GDM1 (cell line): ENCODE measurements at places on chromosomes 5 and 9.

DNA sequence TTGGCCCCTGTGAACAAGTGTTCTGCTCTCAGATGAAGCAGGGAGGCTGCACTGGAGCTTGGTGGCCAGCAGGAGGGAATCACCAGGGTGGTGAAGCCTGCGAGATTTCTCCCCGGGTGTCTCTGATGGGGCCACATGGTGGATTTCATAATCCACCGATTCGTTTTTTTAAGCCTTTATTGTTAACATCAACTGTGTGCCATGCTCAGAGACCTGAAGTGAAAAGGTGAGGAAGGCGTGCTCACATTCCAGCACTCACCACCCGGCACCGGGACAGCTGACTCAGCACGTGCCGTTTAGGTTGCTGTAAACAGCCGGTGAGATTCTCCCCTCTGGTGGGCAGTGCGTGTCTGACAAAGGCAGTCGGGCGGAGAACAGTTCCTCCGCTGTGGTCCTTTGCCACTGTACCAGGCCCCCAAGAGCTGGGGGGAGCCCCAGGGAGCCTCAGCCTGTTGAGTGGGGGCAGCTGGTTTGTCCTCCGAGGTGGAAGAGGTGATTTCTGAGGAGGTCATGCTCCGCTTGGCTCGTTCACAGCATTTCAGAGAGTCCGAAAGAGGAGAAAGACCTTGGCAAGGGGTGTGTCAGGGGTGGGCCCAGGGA lies 12.7 kb upstream of the AHRR start:
- DNase-seq, result no peak

GRCh38 chr9:78118742-78119473 lies 87.3 kb upstream of the GNAQ start:
- peak; percentile 27 for DNase-seq

GRCh38 chr9:21479152-21479702 lies 2.9 kb downstream of the IFNE start:
- no peak for DNase-seq

DNA sequence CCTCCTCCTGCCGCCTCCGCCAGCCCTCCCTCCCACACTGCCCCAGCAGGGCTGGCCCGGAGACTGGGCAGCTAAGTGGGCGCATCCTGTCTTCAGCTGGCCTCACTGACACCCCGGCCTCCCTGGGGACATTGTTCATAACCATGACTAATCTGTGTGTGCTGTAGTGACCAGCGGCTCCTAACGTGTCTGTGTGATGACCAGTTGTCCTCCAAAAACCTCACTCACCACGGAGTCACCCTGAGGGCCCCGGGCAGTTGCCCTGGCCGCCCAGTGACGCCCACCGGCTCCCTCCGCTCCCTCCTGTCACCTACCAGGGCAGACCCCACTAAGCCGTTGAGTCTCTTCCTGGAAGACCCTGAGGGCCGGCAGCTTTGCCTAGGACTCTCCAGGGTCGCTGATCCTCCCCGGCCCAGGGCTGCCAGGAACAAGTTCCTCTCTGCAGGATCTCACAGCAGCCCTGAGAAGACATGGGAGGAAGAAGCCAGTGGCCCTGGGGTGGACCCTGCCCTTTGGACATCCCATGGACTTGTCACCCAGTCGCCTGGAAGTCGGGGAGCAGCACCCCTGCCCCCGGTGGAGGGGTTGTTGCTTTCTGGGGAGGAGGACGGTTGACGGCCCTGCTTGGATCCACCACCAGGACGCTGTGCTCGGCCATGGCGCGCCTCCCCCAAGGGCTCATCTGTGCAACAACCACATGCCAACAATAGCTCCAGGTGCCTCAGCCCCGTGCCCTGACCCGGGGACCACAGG lies 110.2 kb upstream of the LMX1B start:
- no peak for DNase-seq

GRCh38 chr5:54446379-54446732 lies 9.1 kb upstream of the HSPB3 start:
- DNase-seq, result no peak

DNA sequence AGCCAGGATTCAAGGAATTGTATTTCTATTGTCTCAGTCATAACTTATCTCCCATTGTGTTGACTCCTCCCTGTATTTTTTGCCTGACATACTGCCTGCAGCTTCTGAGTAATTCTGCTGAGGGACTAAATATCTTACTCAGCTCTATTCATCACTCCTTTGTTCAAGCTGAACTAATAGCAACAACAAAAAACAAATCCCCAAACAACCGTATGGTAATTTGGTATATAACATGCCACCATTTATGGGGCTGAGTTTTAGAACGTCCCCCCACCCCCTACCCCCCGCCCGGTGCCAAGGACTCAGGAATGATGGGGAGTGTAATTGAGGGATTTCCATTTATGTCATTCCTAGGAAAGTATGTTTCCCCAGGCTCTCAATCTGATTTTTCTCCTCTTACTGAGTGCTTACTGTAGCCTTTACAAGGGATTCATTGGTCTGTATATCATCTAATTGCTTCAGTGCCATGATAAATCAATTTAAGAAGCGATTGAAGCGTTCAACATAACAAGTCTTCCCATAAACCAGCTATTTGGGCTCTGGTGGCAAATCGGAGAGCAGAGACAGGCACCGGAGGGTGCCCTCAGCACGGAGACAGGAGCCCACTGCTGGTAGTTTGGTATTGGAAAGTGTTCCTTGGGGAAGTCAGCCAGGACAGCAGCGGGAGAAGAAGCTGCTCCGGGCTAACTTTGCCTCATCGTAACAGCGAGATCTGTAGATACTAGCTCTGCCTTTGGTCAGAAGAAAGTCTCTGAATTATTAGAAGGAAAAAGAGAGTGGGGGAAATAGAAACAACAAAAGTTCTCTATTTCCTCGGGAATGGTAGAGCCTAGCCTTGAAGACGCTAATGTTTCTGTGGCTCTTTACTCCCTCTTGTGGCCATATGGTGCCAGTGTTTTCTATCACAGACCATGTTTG lies 40.7 kb upstream of the HSD17B4 start:
- DNase-seq, result peak; percentile 67

DNA sequence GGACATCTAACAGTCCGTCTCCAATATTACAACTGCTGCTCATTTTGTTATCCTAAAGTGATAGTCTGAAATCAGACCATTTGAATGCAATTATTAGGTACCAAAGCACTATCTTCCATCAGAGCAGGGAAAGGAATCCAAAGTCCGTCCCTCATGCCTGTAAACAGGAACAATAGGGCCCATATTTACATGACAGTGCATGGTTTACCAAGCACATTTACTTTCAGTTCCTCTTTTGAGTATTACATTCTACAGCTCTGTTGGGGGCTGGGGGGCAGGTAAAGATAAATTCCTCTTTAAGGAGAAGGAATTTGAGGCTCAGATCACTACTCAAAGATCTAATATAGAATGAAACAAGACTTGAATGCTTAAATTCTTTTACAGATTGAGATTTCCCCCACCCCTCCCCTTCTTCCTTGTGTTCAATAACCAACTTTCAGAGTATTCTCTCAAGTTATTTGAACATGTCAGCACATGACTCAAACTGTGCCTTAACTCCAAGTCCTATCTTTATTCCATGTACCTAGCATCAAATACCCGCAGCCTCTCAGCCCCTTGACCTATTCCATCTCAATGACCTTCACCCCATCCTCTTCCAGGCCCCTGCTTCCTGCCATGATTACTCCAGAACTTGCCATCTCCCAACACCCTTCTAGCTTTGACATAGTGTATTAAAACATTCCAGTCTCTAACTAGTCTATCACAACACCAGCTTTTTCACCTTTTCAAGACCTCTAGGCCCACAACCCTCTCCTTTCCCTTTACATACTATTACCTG lies 71.0 kb downstream of the BRINP1 start:
- no peak for DNase-seq

GRCh38 chr9:91067306-91067860 lies 265.8 kb downstream of the SYK start:
- no peak for DNase-seq

DNA sequence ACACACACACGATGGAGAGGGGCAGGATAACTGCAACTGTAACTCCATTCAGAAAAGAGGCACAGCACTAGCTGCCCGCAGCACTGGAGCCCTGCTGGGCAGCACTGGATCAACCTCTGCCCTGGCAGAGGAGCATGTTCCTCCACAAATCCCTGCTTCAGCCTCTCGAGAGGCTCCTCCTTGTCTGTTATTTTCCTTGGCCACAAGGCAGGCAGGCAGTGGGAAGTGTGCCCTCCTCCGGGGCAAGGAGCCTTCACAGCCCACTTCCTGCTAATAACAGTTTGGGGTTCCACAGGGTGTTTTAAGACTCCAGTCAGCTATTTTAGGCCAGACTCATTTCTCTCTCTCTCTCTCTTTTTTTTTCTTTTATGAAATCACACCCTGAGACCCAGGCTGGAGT lies 11.8 kb downstream of the FXN start:
- peak; percentile 8 for DNase-seq

DNA sequence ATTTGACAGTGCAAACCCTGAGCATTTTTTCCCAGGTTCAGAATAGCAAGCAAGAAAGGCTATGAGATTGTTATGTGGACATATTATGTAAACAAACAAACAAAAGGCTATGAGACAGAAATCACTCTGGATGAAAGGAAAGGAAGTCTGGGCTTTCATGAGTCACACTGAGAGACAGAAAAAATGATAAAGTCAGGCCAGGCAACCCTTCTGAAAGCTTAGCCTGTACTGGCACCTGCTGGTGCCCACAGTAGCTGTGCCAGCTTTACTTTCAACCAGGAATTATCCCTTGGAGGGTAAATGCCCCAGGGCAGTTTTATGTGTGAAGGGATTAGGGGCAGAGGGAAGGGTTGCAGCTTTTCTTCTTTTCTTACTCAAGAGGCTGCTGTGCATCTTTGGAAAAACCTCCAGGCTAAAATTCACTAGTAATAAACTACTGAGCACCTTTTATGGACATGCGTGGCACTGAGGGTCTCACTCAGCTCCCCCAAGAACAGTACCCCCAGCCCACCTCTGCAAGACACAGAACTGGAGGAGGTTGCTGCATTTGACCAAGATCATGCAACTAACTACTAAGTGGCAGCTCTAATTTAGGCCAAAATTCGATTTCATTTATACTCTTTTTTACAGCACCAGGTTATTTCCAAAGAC lies 41.7 kb downstream of the ACTL7B start:
- DNase-seq, result no peak

- no peak for DNase-seq
Measured at GRCh38 chr9:14627513-14627912, 65.7 kb downstream of the ZDHHC21 start.

DNA sequence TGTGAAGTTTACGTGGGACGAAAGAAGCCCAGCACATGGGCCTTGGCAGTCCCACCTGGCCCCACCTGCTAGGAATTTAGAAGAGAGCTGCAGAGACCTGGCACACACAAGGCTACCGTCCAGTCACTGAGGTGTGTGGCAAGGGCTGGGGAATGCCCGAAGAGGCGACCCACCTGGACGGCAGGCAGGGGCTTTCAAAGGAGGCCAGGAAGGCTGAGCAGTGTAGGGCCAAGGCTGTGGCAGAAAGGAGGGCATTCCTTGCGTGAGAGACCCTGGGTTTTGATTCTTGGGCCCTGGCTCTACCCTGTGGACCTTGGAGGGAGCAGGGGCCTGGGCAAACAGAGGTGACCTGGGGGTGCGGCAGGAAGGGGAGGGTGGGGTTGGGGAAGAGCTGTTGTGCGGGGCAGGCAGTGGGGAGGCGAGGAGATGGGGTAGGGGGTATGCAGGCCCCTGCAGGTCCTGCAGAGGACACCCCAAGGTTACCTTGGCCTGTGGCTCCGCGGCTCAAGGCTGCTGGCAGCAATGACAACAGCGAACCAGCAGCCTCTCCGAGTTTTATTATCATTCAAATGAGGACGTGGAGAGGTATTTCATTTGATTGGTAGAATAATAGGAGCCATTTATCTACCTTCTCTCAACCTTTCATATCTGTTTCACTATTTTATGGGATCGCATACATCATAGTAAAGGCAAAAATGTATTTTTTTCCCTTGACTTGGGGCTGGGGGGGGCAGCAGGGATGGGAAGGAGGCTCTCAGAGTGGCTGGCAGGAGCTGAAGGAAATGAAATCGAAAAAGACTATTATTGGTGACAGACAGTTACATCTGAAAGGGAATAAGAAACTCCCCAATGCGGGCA lies 24.8 kb downstream of the TSPAN17 start:
- DNase-seq, result no peak

- DNase-seq, result no peak
Measured at GRCh38 chr5:65854925-65855324, 71.5 kb upstream of the ERBIN start.

- no peak for DNase-seq
Measured at GRCh38 chr9:35656831-35657545, 831 bp downstream of the RMRP start.

DNA sequence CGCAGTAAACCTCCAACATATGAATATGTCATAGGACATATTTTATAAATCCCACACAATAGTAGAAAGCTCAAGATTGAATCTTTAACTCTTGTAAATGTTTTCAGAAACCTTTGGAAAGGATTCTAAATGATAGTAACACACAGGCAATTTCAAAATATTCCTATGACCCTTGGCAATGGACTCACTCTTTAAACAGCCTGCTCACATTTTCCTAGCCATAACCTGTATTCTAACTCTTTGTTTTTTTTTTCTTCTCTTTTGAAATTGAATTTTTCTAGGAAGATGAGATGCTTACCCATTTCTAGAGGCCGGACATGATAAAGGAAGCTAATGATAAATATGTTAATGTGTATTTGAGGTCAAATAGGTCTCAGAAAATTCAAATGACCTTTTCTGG lies 29.6 kb downstream of the GRIN3A start:
- no peak for DNase-seq

DNA sequence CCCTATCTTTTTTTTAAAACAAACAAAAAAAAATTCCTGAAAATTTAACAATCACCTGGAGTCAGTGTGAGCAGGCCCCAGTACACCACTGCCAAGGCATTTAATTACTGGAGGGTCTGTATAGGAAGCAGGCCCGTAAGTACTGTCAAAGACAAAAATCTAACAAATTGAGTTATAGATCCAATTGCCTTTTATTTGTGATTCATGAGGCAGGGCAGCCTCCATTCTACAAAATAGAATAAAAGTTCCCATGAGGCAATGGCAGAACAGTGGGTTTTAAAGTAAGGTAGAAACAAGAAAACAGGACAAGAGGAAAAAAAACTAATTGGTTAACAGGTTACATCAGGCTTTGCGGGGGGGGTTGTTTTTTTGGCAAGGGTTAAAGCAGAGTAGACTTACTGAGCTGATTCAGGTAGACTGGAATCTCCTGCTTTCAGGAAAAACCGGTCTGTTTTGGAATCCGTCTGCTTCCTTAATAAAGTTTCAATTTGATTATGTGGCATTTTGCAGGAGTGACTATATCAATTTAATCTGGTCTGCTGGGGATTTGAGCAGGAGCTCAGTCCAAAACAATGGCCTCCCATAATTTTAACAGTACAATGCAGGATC lies 48.9 kb downstream of the AUH start:
- no peak for DNase-seq

GRCh38 chr5:102753889-102754766 lies 977 bp upstream of the PAM start:
- DNase-seq, result no peak

GRCh38 chr9:106291786-106292185 lies 571.2 kb upstream of the ZNF462 start:
- DNase-seq, result no peak

DNA sequence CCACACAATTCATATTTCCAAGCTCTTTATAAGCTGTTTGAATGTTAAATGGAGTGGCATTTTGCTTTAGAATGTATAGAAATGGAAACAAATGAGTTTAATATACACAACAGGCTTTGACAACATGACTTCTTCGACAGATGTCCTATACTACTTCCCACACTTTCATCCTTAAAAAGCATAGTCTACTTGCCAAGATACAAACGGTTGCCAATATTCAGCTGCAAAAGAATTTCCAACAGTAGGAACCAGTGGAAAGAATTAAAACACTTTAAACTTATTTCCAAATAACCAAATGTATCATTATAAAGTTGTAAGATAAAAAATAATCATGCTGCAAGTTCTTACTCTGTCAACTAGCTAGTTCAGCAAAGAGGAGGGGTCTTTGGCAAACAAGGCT lies 456.4 kb downstream of the PDE4D start:
- no peak for DNase-seq
